Activated naive CD4-positive, alpha-beta T cell treated with anti-CD3 and anti-CD28 coated beads for 36 hours (primary cell): ENCODE measurements at places on chromosomes 3 and 15. TPM values are rescaled to one million over a fixed set of nuclear protein-coding genes. Genes with fewer than 3 reads are reported as not detected.

DNA sequence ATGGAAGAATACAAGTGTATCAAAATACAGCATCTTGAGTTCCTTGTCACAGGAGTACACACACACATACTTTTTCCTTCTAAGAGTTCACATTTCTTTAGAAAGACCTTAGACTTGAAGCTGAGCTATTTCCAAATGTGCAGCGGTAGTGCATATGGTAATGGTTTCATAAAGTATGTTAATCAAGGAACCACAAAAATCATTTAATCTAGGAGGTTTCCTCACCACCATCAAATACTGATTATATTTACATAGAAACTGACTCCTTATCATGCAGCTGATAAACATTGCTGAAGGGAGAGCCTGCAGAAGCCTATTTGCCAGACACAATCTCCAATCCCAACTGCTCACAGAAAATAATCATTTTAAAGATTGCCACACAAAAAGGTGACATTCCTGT is 40.0 kb upstream of the KBTBD8 start:
- no peak for DNase-seq

DNA sequence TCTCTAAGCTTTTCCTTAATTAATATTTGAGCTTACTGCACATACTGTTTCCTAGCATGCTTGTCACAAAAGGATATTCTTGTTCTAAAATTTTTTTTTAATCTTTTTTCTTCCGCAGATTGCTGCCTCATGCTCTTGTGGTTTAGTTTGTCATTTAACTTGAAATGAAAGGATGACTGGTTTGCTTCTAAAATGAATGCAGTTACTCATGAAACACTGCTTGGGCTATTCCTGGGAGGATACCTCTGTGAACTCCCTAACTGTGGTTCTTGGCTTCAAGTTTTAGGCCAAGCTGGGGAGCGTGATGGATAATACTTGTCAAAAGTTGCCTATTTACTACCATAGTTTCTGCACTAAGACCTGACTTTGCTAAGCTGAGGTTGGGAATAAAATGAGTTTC is 64.0 kb downstream of the USP13 start:
- no peak for DNase-seq

DNA sequence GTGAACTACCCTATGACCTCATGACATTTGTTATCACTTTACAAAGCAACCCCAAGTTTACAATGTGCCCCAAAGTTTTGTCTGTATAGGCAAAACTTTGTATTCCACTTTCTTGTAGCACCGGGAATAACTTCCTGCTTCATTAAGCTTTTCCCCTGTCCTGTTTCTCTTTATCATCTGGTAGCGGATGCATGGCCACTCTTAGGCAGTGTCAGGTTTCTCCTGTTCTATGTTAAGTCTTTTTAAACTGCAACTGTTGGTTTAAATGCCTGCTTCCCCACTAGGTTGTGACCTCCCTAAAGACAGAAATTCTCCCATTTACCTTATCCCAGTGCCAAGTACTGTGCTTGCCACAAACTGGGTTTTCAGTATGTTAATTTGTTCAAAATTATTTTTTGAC is 433.6 kb upstream of the DPH6 start:
- no peak for DNase-seq

REC114 gene
- total RNA-seq = not detected

DNA sequence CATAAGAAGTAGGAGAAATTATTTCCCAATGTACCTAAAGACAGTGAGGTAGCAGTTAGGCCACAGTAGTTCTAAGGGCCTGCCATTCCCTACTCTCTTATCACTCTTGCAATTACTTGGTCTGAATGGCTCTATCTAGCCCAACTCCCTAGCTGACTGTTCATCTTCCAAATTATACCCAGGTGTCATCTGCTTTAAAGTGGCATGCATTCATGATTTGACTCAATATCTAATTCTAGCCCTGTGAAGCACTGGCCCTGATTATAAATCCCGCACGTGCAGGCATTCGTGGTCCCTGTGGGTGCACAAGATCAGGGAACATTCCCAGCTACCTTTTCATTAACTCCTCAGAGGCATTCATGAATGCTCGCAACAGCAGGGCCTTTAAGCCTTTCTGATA is 43.1 kb upstream of the ZNF774 start:
- no peak for DNase-seq

IGSF10 gene
- not detected for total RNA-seq

DNA sequence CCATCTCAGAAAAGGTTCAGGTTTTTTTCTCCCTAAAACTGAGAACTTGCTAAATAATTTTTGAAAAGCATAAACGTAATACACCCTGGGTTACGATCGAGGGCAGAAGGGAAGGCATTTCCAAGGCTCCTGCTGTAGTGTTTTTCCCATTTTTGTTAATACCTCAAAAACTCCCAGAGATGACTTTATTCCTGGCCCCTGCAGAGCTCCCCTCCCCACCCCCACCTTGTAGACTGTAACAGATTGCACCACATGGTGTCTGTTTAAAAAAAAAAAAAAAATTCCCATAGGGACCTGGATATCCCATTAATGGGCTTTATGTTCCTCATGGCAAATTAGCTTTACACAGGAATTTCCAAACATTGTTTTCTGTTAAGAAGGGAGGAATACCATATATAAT is 38.2 kb downstream of the FEZF2 start:
- no peak for DNase-seq

DNA sequence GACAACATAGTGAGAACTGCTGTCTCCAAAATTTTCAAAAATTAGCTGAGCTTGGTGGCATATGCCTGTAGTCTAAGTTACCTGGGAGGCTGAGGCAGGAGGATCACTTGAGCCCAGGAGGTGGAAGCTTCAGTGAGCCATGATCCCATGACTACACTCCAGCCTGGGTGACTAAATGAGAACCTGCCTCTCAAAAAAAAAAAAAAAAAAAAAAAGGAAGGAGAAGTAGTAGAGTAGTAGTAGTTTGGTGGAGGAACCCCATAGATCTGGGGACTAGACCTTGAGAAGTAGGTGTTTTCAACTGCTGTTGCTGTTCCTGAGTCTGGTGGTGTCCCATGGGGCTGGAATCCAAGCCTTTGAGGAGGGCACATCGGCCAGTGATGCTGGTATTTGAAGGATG is 38.4 kb upstream of the UBE2E2 start:
- no peak for DNase-seq

DNA sequence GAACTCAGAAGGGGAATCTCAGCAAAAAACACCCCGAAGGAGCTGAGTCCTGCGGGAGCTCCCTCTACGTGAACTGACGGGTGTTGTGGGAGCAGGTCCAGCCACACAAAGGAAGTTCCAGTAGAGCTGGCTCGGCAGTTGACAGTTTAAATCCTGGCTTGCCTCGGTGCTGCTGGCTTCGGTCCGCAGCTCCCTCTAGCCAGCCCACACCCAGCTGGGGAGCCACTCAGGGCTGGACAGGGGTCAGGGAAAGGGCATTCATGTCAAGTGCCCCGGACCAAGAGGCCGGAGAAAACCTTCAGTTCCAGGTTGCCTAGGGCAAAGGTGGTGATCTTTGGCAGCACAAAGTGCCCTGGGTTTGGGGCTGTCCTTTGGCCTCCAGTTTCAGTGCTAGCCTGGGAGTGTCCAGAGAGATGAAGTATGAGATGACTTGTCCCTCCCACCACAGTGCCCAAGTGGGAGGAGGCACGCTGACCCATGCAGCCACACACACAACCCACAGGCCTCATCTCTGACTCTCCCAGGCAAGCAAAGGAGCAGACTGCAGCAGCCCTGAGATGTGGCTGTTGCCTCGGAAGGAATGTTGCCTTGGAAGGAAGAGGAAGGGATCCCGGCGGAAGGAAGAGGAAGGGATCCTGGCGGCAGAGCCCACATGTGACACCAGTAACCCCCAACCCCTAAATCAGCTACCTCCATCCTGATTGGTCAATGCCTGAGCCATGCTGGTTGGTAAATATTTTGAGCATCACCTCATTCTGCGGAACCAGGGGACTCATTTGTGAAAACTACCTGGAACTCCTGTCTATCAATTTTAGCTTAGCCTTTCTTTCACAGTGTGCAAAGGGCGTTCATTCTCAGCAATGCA is 13.9 kb upstream of the ANPEP start:
- DNase-seq = no peak

DNA sequence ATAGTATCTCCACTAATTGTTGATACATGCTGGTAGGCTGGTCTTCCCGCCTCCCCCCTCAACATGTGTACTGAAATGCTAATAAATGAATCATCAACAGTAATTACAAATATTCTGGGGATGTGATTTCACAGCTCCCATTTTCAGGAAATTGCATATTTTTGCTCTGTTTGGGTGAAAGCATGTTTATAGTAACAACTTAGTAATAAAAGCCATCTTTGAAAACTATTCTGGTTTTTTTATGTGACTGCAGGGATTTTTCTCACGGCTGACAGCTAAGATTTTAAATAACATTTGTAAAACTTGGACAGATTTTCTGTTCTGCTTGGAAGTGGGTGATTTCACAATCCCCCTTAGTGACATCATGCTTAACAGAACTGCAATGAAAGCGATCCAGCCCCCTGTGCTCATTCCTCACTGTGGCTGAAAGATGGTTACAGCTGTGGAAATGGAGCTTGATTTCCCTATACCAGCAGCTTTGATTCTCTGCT is 25.6 kb upstream of the FAM174B start:
- DNase-seq = no peak

GRCh38 chr3:115204475-115204874 is 57.4 kb upstream of the ZBTB20 start:
- no peak for DNase-seq

CCDC39 gene
- not detected for total RNA-seq

GRCh38 chr3:29291260-29291981 is 10.6 kb downstream of the RBMS3 start:
- no peak for DNase-seq

RYR3 gene
- total RNA-seq = not detected

DNA sequence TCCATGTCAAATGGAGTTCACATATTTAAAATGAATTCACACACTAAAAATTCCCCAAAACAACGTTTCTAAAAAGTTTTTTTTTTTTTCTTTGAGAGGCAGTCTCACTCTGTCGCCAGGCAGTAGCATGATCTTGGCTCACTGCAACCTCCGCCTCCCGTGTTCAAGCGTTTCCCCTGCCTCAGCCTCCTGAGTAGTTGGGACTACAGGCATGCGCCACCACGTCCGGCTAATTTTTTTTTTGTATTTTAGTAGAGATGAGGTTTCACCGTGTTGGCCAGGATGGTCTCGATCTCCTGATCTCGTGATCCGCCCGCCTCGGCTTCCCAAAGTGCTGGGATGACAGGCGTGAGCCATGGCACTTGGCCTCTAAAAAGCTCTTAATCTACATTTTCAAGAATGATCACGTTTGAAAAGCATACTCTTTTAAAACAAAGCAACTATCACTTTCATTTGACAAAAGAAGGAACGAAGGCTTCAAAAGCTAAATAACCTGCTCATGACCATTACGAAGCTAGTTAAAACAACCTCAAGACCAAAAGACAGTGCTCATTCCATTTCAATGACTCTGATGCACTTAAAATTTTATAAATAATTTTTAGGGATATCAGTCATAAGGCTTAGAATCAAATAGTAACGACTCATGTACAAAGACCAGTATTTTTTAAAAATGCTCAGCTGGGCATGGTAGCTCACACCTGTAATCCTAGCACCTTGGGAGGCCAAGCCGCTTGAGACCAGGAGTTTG is 5.5 kb downstream of the UBE3A start:
- DNase-seq = no peak

DNA sequence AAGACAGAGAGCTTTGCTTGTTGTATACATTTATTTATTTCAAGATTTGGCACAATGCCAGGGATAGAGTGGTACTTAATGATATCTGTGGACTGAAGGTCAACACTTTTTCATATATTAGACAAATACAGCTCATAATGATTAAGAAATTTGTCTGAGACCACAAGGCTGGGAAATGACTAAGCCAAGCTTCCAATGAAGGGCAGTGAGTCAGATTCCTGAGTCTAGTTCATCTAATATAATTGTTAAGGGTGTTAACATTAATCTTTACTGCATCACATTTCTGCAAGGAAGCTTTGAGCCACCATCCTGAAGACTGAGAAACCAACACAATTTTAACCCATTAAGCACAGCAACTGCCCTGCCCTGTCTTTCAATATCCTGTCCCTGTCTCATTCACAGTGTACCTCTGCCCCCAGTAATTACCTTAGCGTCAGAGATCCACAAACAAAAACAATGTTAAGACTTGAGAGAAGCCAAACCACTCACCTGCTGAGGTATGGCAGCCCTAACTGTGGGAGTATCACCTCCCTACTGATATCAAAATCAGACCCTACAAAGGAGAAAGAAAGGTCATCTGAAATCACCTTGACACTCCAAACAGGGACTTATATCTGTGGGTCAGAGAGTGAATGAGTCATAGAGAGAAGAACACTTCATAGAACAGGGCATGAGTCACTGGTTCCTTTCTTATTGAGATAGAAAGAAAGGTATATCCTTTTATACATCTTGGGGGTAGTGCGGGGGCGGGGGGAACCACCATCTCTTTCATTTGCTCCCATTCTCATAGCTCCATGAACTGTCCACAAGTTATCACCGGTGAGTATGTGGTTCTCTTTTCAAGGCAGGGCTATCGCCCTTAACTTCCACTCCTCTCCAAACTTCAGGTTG is 74.7 kb downstream of the MAGI1 start:
- DNase-seq = peak; percentile 49

SYNPR gene
- not detected for total RNA-seq

DNA sequence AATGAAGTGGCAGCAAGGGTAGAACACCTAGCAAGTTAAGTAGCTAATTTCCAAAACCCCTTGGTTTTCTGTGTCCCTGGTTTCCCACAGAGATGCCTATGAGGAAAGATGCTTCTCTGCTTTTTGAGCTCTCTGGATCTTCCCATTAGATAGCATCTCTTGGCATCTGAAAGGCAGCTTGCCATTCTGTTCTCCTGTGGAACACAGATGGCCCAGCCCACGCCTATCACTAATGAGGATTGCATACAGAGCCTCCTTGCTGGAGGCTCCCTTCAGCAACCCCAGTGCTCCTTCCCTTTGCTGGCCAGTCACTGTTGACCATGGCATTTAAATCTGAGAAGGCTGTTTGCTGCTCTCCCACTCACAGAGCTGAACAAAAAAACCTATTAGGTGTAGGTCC is 34.4 kb upstream of the ETV5 start:
- no peak for DNase-seq

- no peak for DNase-seq
Measured at GRCh38 chr15:38307861-38308641, 55.4 kb downstream of the SPRED1 start.

GRCh38 chr3:138059261-138059660 is 49.3 kb downstream of the CLDN18 start:
- no peak for DNase-seq

CLDN1 gene
- 0.96 TPM for total RNA-seq

SERPINI1 gene
- 0.99 TPM for total RNA-seq
